ENCODE measurements at places on chromosomes 12 and 14.

GRCh38 chr12:86600664-86601231 is 344.6 kb upstream of the MGAT4C start:
- no peak for DNase-seq

- no peak for DNase-seq
These were observed 20.3 kb downstream of the PPM1H start for GRCh38 chr12:62914443-62915203.

GRCh38 chr12:52054231-52054832 is 3.1 kb downstream of the NR4A1 start:
- DNase-seq = no peak

DNA sequence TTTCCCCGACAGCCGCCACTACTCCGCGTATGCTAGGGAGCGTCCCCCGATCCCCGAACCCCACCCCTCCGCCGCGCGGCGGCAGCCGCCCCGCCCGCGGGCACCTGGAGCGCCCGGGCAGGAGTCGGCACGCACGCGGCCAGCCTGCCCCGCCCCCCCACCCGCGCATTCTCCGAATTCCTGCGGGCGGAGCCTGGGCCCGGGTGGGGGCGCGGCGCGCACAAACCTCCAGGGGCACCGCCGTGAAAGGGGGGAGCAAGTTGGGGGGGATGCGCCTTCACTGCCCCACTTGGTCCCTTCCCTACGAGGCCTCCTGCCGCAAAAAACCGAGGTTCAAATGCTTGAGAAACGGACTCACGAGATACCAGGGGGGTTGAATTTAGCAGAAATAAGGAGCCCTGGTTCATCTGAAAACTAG is 1.7 kb downstream of the AJUBA start:
- no peak for DNase-seq

DNA sequence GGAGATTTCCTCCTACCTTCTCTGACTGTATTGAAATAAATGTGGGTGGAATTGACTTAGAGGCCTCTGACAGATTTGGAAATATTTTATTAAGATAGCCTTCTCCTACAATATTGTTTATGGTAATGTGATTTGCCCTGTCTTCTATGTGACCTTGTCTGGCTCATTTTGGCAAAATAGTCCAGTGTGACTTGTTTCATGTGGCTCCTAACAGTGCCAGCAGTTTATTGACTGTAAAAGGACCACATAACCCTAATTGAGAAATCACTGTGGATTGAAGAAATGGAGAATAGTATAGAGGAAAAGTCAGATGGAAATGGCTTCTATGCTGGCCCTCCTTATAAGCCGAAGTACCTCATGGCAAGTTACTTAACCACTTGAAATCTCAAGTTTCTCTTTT is 170.9 kb upstream of the PTPRQ start:
- no peak for DNase-seq

DNA sequence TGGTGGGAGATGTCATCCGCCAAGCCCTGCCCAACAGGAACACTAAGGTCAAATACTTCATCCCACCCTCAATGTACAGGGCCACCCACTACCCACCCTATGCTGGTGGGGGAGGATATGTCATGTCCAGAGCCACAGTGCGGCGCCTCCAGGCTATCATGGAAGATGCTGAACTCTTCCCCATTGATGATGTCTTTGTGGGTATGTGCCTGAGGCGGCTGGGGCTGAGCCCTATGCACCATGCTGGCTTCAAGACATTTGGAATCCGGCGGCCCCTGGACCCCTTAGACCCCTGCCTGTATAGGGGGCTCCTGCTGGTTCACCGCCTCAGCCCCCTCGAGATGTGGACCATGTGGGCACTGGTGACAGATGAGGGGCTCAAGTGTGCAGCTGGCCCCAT is 3.5 kb downstream of the B3GNT4 start:
- no peak for DNase-seq

DNA sequence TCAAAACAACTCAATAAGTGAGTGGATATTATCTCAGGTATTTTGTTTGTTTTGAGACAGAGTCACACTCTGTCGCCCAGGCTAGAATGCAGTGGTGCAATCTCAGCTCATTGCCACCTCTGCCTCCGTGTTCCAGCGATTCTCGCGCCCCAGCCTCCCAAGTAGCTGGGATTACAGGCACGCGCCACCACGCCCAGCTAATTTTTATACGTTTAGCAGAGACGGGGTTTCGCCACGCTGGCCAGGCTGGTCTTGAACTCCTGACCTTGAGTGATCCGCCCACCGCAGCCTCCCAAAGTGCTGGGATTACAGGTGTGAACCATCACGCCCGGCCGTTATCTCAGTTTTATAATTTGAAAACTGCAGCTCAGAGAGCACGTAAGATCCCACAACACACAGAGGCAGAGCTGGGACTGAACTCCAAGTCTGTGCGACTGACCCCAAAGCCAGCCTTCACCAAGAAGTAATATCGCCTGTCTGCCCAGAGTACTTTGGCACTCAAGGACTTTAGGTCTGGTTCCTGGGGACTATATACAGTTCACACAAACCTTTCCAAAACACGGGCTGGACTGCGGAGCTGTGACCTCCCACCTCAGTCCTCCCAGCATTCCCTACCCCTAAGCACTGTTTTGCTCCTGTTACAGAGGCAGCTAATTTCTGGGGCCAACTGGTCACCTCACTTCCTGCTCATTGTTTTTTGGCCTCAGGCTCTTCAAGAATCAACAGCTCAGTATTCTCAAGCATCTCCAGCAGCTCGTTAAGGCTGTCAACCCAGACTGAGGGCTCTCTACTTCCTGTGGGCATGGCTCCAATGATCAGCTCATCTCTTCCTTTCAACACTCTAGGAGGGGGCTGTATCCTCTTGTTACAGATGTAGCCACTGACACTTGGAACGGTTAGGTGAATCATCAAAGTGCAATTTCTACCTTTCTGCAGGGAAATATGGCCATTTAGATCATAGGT is 22.5 kb downstream of the TESC start:
- DNase-seq = no peak

- DNase-seq = no peak
These were observed 19.1 kb downstream of the TSPAN11 start for GRCh38 chr12:30945443-30946164.

- no peak for DNase-seq
These were observed 2.1 kb downstream of the WSB2 start for GRCh38 chr12:118058881-118059280.

- DNase-seq = no peak
These were observed 149.1 kb upstream of the ATP2B1 start for GRCh38 chr12:89857652-89858274.

DNA sequence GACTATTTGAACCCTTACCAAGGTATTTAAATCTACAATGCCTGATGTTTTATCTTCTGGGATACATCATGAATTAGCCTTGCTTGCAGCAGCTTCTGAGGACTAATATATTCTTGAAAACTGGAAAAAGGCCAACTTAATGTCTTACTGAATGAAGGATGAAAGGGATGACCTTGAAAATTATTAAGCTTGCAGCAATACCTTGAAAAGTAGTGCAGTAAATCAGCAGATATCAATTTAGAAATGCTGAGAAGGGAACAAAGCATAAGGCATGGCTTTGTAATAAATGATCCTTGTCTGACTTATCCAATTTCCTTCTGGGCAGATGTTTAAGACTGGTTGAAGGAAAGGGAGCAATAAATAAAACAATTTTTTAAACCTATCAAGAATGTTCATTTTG is 37.3 kb upstream of the FERMT2 start:
- no peak for DNase-seq

GRCh38 chr12:45469902-45470301 is 254.0 kb downstream of the ANO6 start:
- DNase-seq = no peak

- DNase-seq = no peak
These were observed at the start of gene NR1H4 for GRCh38 chr12:100473716-100474150. TSS of gene NR1H4 (plus strand) at chr12:100473866. CDS start at chr12:100493324, 19,458 bp downstream.

- DNase-seq = no peak
These were observed 90.0 kb downstream of the ANO6 start for GRCh38 chr12:45305907-45306306.

DNA sequence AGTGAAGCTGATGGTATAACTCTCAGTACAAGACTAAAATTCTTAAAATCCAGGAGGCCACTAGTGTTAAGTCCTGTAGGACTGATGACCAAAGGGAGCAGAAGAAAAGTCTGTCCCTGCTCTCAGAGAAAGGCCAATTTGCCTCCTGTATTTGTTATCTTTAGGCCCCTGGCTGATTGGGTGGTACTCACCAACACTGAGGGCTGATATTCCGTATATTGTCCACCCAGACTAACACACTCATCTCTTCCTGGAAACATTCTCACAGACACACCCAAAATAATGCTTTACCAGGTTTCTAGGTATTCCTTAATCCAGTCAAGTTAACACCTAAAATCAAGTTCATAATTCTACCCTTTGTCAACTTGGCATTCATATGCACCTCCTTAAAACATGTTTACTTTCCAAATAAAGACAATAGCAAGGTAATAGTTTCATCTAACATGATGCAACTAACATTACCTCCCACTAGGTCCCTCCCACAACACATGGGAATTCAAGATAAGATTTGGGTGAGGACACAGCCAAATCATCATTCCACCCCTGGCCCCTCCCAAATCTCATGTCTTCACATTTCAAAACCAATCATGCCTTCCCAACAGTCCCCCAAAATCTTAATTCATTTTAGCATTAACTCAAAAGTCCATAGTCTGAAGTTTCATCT is 84.3 kb downstream of the EGLN3 start:
- no peak for DNase-seq

GRCh38 chr14:98758440-98758839 is 513.6 kb downstream of the BCL11B start:
- DNase-seq = no peak

- no peak for DNase-seq
These were observed 51.7 kb downstream of the BEGAIN start for GRCh38 chr14:100535287-100536120.

DNA sequence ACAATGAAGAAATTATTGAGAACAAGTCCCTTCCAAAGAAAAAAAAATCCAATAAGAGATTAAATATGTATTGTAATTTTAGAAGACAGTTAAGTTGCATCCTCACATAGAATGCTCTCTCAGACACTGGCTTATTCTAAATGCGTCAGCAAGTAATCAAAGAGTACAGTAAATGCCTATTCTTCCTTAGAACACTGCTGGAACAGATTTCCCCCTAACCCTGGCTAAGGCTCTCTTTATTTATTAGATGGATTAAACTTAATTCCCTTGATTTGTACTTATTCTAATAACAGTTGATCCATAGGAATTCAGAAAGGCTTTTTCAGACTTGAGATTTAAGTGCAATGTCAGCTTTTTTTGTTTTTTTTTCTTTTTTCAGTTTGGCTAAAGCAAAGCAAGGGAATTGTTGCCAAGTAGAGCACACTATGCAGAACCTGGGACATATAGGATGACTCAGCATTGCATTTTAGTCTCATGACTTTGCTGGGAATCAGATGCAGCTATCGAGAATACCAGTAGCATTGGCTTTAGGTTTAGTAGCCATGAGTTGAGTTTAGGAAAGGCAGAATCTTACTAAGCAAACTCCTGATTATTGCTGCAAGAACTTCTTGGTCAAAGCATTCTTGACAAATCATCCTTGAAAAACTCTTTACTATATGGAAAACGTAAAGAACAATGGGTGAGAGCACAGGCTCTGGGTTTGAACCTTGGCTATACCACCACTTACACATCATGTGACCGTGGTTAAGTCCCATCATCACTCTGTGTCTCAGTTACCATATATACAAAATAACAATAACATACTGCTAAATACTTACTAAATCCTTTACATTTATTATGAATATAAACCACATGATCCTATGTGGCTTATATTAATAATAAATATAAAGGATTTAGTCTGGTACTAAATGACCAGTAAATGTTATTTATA is 26.7 kb downstream of the MED21 start:
- DNase-seq = no peak

DNA sequence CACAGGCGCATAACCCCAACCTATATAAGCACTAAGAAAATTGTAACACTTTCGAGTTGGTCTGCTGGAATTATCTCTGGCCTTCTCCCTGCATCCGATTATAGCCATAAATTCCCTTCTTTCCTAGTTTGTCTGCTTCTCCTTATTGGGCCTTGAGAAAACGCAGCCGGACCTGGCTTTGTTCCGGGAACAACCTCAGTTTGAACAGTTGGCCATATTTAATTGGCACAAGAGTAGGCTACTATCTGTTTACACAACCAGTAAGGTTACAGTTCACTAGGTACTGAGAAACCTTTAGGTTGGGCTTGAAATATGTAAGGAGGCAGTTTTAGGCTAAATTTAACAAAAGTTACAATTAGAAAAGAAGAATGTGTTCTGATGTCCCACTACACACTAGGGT is 176.1 kb downstream of the IPO8 start:
- DNase-seq = no peak

DNA sequence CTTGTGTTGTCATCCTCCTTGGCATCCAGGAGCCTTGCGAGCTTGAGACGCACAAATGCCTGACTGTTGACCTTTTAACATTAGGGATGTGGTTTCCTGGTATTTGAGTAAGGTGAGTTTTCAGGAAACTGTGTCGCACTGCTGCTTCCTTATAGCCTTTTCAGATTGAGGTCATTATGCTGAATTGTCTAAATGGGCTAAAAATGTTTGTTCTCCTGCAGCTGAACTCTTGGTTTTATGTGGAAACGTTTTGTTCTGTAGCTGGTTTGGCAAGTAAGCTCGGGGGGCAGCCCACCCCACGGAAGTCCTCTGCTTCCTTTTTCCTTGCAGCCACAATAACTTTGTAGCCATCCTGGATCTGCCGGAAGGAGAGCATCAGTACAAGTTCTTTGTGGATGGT is 5.7 kb downstream of the PRKAB1 start:
- peak; percentile 43 for DNase-seq

- no peak for DNase-seq
These were observed 6.4 kb upstream of the SLC25A3 start for GRCh38 chr12:98587084-98587483.

DNA sequence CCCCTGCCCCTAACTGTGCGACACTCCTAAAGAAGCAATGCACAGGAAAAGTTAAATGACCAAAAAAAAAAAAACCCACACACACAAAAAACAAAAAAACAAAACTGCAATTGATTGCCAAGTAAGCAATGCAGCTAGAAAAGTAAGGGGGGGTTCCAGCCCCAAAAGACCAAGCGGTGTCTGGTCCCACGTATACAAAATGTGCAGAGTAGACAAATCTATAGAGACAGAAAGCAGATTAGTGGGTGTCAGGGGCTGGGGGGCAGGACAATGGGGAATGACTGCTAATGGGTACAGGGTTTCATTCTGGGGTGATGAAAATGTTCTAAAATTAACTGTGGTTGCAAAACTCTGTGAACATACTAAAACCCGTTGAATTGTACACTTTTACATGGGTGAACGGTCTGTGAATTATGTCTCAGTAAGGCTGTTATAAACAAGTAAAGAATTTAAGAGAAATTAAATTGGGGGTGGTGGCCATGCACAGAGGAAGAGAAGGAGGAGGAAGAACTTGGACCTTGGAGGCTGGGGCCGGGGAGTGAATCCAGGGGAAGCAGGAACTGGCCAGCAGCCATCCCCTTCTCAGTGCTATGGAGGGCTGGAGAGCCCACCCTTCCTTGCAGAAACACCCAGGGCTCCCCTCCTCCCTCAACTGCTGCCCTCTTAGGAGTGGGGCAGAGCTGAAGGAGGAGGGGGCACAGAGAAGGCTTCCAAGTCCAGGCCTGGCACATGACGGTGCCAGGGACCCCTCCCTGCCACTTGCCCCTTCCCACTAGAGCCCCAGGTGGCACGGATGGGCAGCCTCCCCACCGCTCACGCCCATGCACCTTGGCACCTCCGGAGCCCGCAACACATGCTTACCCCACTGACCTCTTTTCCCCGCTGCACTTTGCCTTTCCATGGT is 45.4 kb downstream of the KDM2B start:
- DNase-seq = no peak

GRCh38 chr12:81668475-81668874 is 90.7 kb downstream of the PPFIA2 start:
- DNase-seq = peak; percentile 2

- DNase-seq = no peak
These were observed 4.1 kb downstream of the FGD6 start for GRCh38 chr12:95213119-95213518.

Measured in T-helper 1 cell (primary cell).